ENCODE measurements at places on chromosomes 4 and X. TPM values are rescaled to one million over a fixed set of nuclear protein-coding genes. Genes with fewer than 3 reads are reported as not detected.
A peak's percentile ranks its signal among the peaks of the same experiment; 100 is the strongest.

Gene DGKQ
- 27.6 TPM for total RNA-seq

Gene EOLA2
- total RNA-seq, result 15.3 TPM

Gene CTAG1A
- not detected for total RNA-seq

Gene CCDC158
- 0.72 TPM for total RNA-seq

Gene OPRPN
- not detected for total RNA-seq

Gene SPANXC
- not detected for total RNA-seq

Gene AKAP14
- not detected for total RNA-seq

Gene GLRA3
- not detected for total RNA-seq

Gene SMIM20
- 17.1 TPM for total RNA-seq

Gene ENAM
- not detected for total RNA-seq

Gene PNMA3
- 0.97 TPM for total RNA-seq

Gene CHRNA9
- not detected for total RNA-seq

Gene TBC1D9
- 9.8 TPM for total RNA-seq

- DNase-seq, result peak; percentile 69
Measured at GRCh38 chr4:5783486-5783885, 72.5 kb downstream of the EVC start.

- no peak for DNase-seq
Measured at GRCh38 chr4:91909963-91910362, 393.8 kb upstream of the GRID2 start.

GRCh38 chr4:94534401-94535312, 82.9 kb downstream of the PDLIM5 start:
- DNase-seq, result no peak

GRCh38 chrX:17706676-17707075, 30.6 kb upstream of the SCML1 start:
- DNase-seq, result no peak

GRCh38 chr4:78601013-78601412, 49.4 kb downstream of the ANXA3 start:
- DNase-seq, result no peak

DNA sequence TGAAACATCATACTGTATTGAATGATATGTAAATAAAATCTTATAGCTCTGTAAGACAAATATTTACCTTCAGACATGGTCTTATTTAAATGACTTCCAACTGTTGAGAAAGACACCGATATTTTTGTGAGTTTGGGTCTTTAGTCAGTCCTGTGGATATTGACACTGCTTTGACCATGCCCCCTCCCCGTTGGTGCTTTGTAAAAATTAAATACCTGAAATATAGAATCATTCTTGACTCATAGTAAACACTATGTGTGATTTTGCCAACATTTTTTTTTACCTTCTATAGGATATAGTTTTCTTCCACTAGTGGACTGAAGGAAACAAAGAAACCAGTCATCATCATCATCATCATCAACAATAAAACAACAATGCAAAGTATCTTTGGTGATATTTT, 114.3 kb upstream of the HS3ST1 start:
- no peak for DNase-seq

- DNase-seq, result no peak
Measured at GRCh38 chr4:115028682-115029410, 84.6 kb downstream of the NDST4 start.

DNA sequence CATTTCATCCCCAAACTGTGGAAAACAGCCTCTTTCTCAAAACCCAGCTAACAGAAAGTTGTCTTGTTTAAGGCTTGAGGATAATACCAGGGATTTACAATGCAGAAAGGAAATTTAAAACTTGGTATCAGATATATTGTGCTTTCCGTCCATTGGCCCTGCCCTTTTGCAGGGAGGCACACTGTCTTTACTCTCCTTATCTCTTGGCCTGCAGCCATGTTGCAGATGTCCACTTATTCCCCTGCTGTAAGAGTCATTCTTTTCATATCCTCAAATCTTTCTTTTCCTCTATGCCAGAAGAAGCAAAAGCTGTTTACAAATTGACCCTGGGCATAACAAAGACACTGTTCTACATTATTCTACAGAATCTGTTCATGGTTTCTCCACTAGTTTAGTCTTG, 75.6 kb upstream of the DYNLT3 start:
- DNase-seq, result no peak

DNA sequence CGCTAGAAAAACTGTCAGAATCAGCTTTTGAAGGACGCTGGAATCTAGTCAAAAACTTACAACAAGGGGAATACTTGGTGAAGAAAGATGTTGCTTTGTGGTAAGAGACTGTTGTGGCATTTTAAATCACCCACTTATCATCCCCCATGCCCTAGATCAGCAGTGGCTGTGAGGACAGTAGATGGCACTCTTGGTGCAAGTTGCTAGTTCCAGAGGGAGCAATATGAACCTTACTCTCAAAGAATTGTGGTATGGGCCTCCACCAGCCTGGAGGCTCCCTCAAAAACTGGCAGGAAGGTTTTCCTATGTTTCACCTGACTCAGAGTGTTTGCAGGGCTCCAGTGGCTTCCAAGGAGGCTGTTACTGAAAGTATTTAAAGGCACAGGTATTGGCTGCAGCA, 37.7 kb upstream of the SLC16A2 start:
- no peak for DNase-seq

DNA sequence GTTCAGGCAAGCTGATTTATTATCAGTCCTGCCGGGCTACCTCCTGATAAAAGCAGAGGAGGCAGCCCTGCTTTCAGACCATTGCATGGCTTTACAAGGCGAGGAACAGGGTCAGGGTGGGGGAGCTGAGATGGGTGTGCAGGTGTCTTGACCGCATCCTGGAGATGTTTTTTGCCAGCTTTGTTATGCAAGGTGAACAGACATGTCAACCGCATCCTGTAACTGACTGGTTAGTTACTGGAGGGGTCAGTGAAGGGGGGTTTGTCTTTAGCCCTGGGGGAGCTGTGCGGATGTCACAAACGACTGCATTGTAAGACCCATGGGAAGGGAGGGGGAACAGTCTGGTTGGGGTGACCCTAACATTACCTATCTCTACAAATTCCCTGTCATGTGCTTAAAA, 10.0 kb downstream of the ADAM29 start:
- DNase-seq, result no peak

DNA sequence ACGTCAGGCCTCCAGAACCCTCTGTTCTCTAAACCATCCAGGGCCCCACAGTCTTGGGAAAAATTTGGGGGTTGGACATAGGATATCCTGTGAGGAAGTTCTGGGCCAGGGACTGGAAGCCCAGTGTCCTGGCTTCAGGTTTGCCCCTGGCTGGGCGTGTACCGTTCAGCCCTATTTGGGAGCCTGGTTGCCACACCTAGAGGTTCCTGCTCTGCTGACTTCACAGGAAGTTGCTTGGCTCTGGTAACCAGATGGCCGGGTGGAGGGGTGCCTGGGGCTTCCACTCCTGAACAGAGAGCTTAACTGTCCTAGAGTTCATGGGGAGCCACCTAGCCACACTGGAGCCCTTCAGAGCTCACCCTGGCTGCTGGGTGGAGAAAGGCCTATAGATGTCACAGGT, 1.1 kb downstream of the TAFAZZIN start:
- peak; percentile 72 for DNase-seq

GRCh38 chr4:174263445-174263736, 20.1 kb downstream of the FBXO8 start:
- DNase-seq, result no peak

- no peak for DNase-seq
Measured at GRCh38 chr4:66465111-66465510, 794.8 kb upstream of the EPHA5 start.

GRCh38 chr4:23779839-23780238, 110.0 kb downstream of the PPARGC1A start:
- DNase-seq, result no peak

DNA sequence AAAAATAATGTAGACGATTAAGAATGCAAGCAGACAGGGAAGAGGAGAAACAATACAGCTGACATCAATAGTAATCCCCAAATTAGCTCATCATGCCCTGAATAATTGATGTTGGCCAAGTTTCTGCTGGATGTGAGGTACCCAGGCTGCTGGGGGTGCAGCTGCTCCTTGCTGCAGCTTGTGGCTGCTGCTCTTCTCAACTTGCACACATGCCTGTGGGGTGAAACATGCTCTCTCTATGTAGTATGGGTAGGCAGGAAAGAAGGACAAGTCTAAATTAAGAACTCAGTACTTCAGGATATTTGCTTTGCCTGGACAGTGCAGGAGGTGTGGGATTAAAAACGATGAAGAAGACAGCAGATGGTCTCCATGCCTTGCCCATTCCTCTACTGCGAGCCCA, 16.7 kb downstream of the EDA2R start:
- DNase-seq, result no peak

DNA sequence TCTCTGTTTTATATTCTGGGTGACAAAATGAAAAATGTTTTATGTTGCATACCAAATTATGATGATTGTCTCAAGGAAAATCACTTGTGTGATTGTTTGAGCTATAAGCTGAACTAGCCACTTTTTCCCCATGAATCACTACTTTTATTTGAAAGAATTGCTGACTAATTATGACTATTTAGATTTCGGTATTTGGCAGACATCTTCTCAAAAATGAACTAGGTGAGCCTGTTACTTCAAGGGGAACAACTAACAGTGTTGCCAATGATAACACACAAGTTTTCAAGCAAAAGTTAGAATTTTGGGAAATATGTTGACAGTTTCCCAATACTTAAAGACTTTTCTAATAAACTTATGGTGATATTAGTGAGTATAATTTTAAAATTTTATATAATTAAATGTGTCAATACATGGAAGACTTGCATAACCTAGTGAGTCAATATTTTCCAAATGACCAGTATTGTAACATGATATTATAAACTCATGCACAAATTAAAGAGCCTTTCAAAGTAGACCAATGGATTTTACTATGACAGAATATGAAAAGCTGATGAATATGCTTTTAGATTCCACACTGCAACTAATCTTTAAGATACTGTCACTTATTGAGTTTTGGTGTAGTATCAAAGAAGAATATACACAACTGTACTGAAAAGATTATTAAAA, 187.7 kb upstream of the GATB start:
- DNase-seq, result no peak

DNA sequence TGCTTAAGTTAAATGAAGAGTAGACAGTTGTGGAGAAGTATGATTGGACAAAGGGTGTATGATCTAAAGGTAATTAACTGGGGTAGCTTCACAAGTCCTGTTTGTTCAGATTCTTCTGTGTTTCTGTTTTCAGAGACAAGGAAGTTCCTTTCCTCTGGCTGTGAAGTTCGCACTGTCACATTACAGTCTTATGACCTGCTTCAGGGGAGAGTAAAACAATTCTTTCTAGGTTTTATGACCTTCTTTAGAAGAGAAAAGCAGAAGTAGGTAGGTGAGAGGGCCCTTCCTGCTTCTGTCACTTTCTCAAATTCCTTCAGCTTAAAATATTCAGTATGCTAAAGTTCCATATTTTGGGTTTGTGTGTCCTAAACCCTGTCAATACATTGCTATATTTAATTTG, 211.9 kb downstream of the SOX3 start:
- no peak for DNase-seq

DNA sequence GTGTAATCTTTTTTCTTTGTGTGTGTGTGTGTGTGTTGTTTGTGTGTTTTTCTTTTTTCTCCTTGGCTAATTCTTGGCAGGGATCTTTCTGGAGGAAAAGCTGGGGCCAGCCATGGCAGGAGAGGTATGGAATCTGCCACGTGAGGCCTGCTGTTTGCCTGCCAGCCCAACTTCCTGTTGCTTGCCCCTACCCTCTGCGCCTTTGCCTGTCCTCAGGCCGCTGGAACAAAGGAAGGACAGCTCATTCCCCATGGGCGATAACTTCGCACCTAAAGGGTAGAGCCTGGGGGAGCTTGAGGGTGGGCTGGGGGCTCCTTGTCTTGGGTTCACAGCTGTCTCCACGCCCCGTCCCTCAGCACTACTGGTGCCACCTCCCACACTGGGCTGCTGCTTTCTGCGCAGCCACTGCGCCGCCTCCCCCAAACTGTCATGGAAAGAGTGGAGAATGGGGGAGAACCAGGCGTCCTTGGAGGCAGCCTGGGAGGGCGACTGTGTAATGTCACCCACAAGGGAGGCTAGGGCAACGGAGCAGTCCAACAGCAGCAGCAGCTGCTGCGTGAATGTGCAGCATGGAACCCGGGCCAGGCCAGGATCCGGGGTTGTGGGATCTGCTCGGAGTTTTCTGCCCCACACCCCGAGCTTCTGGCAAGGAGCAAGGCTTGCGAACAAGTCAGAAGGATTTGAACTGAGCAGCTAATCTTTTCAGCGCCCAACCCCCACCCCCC, 12.3 kb upstream of the YIPF7 start:
- no peak for DNase-seq

- no peak for DNase-seq
Measured at GRCh38 chr4:86122404-86122803, 237.4 kb downstream of the MAPK10 start.

- DNase-seq, result no peak
Measured at GRCh38 chr4:161121451-161121850, 1042.3 kb downstream of the FSTL5 start.

GRCh38 chrX:153477364-153477857, 7.0 kb upstream of the HAUS7 start:
- DNase-seq, result no peak
